ENCODE measurements at places on chromosomes 1 and 21.

- DNase-seq: no peak
These were observed 1371.0 kb downstream of the KCNT2 start for GRCh38 chr1:195236991-195237889.

DNA sequence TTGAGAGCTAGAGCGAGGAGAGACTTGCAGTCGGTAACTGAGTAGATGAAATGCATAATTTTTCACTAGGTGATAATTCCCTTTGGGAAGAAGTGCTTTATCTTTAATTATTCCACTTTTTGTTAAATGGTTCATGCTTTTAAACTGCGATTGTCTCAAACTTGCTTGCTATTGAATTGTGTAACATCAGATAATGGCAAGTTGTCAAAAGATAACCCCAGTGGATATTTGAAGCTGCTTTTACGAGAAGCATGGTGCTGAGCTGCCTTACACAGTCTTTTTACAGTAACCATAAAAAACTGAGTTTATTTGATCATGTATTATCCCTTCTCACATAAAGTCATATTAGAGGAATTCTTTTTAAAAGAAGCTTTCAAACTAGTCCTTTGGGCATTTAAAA, 30.2 kb downstream of the TMEM50B start:
- DNase-seq: no peak

GRCh38 chr1:168116327-168116799, 20.4 kb downstream of the GPR161 start:
- DNase-seq: no peak

DNA sequence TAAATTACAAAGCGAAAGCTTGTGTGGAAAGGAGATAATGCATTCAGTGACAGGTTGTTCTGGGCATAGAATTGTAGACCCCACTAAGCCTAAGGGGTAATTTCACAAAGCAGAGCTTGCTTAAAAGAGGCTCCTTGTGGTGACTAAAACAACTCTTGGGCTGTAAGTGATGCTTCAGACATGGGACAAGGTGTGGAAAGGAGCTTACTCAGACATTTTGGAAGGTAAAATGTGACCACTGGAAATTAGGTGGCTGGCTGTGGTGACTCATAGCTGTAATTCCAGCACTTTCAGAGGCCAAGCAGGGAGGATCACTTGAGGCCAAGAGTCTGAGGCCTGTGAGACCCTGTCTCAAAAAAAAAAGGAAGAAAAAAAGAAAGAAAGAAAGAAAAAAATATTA, 51.1 kb upstream of the LRRC8C start:
- DNase-seq: no peak

- DNase-seq: no peak
These were observed 71.6 kb downstream of the IVNS1ABP start for GRCh38 chr1:185245466-185245865.

GRCh38 chr21:39041816-39042215, 141.4 kb downstream of the PSMG1 start:
- no peak for DNase-seq

DNA sequence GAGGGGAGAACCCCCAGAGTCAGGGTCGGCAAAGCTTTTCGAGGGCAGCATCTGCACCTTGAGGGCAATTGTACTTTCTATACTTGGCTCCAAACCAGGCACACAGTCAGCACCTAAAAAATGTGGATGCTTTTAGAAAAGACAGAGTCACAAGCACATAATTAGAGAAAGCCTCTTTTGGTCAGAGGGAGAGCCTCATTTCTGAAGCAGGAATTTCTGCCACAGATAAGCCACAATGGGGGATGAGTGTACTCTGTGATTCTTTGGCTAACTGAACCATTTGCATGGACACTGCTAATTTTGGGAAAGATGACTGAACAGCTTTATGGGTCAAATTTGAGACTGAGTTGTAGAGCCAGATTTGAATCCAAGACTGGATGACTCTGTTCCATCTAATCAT, 635.7 kb downstream of the KIF26B start:
- DNase-seq: no peak

GRCh38 chr1:36086529-36087232, 2.0 kb upstream of the ADPRS start:
- no peak for DNase-seq

DNA sequence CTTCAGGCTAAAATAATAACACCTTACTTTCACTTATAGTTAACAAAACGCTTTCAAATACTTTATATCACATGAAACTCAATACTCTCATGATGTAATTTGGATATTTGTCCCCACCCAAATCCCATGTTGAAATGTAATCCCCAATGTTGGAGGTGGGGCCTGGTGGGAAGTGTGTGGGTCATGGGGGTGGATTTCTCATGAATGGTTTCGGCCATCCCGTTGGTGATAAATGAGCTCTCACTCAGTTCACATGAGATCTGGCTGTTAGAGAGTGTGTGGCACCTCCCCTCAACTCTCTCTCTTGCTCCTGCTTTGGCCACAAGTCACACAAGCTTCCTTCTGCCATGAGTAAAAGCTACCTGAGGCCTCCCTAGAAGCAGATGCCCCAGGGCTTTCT, 22.5 kb upstream of the PTGFRN start:
- DNase-seq: no peak

DNA sequence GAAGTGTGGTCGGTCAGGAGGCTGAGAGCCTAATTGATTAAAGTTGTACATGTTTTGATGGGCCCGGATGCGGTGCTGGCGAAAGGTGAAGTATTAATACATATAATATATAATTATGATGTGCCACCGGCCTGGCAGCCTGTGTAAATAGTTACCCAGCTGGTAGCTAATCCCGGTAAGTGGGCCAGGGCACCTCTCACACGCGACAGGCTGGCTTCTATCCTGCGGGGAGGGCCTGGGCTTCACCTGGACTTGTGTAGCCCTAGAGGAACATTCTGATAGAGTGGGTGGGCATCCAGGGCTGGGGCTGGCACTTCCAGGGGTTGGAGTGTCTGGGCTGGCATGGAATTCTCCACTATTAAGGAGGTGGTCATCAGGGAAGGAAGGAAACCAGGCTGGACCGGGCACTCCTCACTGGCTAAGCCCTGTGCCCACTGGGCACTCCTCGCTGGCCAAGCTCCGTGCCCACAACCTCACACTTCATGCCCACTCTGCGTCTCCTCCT, 48.3 kb downstream of the IGSF21 start:
- DNase-seq: no peak

GRCh38 chr1:179144626-179145025, 62.8 kb downstream of the TOR3A start:
- DNase-seq: no peak

DNA sequence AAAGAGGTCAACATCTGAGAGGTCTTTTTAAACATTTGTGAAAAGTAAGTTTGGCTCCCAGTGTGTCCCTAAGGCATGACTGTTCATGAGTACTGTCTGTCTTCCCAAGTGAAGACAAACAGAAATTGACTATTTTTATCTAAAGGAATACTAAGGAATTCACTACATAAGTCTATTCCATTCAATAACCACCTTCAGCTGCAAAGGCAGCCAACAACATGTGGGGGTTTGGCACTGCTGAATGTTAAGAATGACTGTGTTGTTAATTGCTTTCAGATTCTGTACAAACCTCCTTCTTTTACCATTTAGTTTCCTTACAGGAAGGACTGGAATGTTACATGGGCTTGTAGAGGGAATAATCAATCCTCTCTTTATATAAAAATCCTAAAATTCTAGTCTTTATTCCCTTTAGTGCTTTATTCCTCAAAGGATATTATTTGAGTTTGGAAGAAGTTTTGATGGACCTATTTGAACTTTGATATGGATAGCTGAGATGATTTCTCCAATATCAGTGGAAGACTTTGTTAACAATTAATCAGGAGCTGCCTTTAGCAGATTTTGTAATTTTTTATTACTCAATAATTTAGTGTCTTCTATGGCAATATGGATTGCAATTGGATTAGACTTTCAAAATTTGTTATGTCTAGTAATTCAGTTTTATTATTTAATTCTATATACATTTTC, 201.7 kb upstream of the CHRM3 start:
- DNase-seq: no peak

- no peak for DNase-seq
These were observed 1266.0 kb upstream of the ADGRL2 start for GRCh38 chr1:80534606-80535360.

GRCh38 chr1:199665371-199665770, 362.1 kb upstream of the NR5A2 start:
- no peak for DNase-seq

GRCh38 chr1:17084787-17085186, 31.0 kb upstream of the SDHB start:
- no peak for DNase-seq

DNA sequence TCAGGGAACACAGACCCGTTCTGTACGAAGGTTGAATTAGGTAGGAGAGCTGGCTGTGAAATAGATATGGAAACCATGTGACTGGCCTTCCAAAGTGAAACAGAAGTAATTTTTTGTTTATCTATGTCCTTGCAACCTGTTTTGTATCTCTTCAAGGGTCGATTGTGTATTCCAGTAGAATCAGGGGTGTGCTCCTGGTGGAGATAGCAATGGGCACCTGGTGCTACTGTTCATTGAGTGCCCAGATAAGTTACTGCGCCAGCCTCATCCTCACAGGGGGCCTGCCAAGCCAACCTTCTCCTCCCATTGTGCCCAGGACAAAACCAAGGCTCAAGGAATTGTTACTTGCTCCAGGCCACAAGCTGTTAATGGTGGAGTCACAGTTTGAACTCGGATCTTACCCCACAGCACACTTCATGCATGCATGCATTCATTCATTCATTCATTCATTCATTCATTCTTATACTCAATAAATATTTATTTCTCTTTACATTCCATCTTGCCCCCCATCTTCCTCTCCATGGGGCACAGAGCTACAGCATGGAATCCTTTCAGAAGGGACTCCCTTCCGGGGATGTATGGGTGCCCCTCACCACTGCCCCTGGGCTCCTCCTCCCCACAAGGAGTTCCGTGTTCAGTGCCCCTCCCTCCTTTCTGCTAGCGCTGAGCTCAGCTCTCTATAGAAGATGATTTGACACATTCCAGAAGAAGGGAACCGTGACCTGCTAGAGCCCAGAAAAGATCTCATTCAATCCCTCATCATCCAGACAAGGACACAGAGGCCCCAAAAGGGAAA, 24.0 kb downstream of the ADORA1 start:
- DNase-seq: no peak

- no peak for DNase-seq
These were observed 168.7 kb upstream of the FMN2 start for GRCh38 chr1:239922778-239923522.

DNA sequence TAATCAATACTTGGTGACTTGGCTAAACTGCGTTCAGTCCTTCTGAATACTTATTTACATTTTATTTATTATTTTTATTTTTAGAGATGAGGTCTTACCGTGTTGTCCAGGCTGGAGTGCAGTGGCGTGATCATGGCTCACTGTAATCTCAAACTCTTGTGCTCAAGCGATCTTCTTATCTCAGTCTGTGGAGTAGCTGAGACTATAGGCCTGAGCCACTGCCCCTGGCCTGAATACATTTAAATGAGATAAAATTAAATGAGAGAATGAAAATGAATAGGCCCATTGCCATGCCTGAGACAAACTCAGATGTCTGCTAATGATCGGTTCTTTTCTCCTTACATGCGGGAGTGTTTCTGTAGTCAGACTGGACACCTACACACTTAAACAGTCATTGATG, 86.0 kb downstream of the GALNT2 start:
- no peak for DNase-seq

DNA sequence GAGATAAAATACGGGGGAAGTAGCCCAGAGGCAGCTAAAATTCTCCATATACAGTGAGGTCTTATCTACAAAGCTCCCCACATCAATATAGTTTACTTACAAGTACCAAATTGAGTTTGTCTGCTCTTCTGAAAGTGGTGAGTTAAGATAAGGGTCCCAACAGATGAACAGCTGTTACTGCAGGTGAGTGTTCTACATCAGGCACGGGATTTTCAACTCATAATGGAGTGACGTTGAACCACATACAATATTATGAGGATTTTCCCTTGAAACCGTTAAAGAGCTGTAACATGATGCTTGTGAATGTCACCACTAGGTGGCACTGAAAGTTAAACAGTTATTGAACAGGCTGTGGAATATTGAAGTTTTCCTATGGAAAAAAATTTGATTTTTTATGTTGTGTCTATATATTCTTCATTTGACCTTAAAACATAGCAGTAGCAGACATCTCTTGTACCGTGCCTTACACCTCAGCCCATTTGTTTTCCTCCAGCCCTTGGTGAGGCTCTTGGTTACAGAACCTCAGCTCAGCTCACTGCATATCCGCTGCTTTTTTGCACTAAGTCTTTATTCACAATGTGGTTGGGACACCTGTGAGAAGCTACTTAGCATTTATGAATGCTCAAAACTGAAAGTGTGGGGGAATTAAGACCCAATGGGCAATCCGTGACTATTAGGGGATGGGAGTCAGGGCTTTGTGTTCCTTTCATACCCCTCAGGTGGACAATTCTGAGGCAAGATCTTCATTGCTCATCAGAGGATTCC, 23.2 kb downstream of the CD1D start:
- no peak for DNase-seq

- no peak for DNase-seq
These were observed 920 bp downstream of the MTHFR start for GRCh38 chr1:11804666-11805421.

- no peak for DNase-seq
These were observed 18.2 kb downstream of the DNALI1 start for GRCh38 chr1:37574834-37575480.

DNA sequence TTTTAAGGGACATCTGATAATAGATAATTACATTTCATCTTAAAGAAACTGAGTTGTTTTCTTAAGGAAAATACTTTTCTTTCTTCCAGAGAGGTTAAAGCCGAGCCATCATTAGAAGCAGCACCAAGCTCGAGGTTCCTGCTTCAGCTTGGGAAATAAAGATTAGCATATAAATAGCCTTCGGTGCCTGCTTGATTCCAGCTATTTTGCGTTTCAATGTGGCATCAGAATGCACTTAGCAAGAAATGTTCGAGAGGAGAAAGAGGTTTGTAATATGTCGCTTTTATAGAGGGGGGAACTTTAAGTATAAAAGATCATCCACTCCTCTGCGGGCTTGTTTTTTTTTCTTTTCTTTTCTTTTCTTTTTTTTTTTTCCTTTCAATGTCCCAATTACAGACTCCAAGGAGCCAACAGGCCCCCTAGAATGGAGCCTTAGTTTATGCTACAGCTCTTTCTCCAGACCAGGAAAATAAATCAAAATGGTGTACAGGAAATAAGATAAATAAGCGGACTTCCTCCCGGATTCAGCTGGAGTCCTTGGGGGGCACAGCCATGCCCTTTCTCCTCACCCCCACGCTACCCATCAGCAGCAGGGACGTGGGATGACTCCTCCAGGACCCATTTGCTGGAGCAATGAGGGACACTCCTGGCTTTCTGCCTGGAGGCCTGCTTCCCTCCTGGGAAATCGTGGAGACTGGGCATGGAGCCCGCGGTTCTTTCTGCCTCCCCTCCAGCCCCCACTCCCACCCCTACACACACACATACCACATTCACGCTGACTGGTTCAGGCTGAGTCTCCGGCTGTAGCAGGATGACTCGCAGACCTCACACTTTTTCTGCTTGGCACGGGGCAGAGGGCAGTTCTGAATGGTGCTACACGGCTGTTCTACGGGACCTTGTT, 131.6 kb downstream of the RRAGC start:
- no peak for DNase-seq

GRCh38 chr1:164774413-164774812, 215.4 kb downstream of the PBX1 start:
- no peak for DNase-seq
